NCI-H1417 treated with DMSO at 0.1 percent for 48 hours (cell line): ENCODE measurements at places on chromosomes 16 and 17.
A peak's percentile ranks its signal among the peaks of the same experiment; 100 is the strongest.

DNA sequence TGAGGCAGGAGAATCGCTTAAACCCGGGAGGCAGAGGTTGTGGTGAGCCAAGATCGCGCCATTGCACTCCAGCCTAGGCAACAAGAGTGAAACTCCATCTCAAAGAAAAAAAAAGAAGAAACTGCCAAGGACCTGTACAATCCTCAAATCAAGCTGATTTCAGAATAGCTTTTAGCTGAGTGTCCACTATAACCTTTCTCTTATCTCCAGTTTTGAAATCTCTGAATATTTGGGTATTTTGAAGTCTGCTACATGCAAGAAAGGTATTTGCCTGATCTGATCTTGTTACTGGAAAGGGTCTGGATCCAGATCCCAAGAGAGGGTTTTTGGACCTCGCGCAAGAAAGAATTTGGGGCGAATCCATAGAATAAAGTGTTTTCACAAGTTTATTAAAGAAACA lies 19.1 kb upstream of the ARL2BP start:
- DNase-seq = no peak

DNA sequence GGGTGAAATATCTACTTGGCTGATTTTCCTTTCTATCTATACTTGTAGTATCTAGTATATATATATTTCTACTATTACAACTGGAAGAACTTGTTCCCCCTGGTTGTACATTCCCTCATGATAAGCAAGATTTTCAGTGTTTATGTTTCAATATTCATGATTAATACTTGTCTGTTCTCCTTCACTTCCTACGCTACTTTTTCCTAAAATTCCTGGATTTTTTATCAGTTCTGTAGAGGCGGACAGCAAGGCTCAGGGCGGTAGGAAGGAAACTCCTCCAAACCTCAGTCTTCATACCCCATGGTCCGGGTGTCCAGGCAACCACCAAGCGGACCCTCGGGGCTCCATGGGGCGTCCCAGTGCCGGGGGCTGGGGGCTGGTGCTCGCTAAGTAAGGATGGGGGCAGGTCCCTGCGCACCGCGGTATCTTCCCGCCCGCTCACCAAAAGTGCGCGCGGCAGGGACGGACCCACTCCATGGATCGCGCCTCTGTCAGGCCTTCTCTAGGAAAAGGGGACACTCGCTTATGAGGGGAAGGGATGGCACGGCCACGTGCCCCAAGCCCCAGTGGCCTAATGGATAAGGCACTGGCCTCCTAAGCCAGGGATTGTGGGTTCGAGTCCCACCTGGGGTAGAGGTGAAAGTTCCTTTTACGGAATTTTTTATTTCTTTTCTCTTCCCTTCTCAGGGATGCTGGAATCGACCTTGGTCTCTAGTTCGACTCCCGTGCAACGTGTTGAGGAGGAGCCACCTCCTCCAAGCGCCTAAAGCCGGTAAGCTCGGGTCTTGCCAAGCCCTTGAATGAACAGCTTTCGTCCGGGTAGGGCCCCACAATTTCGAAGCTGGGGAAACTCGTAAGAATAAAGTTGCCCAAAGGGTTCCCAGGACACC lies 13.2 kb downstream of the ATP5PD start:
- DNase-seq = peak; percentile 76

- DNase-seq = no peak
These were observed 19.2 kb downstream of the RAI1 start for GRCh38 chr17:17700251-17700969.

- no peak for DNase-seq
These were observed 172.2 kb downstream of the ANKFN1 start for GRCh38 chr17:56325313-56326000.

GRCh38 chr17:69961501-69962145 lies 113.4 kb upstream of the KCNJ16 start:
- DNase-seq = no peak

DNA sequence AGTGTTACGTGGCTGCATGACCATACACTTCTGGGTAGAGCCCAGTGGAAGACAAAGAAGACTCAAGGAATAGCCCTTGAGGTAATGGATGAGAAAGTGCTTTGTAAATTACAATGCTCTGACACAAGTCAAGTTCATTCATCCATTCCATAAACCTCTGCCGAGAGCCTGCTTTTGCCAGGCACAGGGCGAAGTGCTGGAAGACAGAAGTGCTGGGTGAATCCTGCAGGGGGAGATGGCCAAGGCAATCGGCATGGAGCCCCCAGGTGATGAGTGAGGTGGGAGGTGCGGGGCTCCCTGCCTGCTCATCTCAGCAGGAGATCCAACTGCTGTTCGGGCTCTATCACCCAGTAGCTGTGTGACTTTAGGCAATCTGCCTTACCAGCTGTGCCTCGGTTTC lies 2.8 kb upstream of the SOCS3 start:
- no peak for DNase-seq

- DNase-seq = no peak
These were observed 83.6 kb downstream of the RGS9 start for GRCh38 chr17:65220732-65221131.

- no peak for DNase-seq
These were observed 59.6 kb downstream of the HAPSTR1 start for GRCh38 chr16:9151074-9151473.

DNA sequence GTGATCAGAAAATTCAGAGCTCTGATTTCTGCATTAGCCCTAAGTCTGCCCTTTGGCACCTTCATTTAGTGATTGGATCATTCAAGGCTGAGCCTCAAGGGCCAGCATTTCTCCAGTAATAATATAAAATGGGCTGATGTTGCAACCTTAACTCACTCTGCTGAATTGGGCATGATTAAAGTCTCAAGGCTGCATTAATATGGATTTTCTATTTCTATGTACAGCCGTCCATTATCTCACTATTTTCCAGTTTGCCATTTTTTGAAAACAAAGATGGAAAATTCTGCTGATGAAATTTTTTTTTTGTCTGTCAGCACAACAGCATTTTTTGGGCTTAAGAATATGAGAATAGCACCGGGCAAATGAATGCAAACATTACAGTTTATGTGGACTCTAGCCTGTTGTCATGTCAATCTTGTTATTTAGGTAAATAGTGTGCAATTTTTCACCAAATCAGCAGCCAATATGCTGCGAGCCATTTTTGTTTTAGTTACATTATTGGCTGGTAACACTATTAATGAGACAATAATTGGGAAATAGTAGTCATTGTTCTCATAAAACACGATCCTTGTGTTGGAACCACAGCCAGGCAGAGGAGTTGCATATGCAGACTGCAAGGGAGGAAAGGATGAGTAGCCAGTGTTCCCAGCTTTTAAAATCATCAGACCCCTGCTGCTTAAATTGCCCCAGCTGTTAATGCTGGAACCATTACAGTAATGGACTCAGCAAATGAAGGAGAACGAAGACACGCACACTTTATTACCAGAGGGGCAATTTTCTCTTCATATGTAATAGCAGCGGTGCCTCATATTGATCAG lies 10.5 kb downstream of the FTO start:
- DNase-seq = peak; percentile 83

- DNase-seq = no peak
These were observed 6.8 kb downstream of the TBX2 start for GRCh38 chr17:61406537-61406845.

DNA sequence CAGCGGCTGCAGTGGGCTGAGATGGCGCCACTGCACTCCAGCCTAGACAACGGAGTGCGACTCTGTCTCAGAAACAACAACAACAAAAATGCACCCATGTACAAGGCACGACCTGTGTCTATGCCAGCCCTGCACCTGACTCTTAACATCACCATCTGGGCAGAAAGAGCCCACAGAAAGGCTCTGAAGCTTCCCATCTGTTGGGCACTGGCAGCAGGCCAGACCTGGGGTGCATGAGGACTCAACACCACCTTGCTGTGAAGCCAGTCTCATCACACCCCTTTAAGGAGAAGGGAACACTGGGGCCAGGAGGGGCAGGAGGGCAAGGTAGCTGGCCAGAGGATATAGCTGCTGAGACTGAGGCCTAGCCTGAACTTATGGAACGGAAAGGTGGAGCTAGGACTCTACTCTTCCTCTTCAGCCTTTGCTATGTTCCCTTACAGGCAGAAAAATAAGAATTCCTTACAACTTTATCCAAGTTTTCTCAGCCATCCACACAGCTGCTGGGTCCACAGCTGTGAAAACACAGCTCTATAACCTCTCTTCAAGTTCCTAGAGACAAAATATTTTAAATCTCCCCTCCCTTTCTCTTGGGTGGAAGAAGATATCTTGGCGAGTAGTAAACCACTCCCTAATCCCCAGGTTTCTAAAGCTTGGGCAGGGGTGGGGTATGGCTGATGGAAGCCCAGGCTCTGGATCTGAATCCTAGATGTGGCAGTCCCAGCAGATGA lies 2.8 kb downstream of the ELOB start:
- no peak for DNase-seq

- DNase-seq = no peak
These were observed 24.2 kb downstream of the MYO18A start for GRCh38 chr17:29155966-29156338.

GRCh38 chr17:82565551-82565950 lies 46.0 kb downstream of the FOXK2 start:
- no peak for DNase-seq

DNA sequence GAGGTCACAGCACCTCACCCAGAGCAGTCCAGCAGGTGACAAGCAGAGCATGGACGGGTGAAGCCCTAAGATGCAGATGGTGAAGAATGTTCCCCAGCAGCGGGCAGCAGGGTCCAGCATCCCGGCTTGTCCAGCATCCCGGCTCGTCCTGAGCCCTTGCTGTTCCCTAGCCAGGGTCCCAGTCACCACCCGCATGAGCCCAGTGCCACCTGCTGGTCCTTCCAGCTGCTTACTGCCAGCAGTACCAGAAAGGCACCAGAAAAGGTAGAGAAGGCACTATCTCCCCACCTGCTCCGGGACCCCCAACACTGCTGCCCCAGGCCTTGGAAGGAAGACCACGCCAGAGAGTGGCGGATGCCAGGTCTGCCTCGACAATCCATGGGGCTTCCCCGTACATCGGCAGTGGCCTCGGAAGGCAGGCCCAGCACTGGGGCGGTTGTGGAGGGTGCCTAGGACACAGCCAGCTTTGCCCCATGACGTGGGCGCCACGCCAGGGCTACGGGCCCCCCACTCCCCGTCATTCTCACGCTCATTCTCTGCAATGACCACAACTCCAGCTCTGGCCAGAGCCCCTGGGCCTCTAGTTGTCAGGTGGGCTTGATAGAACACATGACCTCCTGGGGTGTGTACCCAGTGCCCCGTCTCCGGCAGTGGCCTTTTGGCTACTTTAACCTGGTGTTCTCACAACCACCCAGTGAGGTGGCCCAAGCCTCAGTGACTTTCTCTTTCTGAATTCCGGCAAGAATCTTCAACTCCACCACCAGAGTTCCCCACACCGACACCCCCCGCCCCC lies 1.4 kb downstream of the CENPX start:
- DNase-seq = no peak

GRCh38 chr17:65531256-65532100 lies 30.0 kb downstream of the AXIN2 start:
- DNase-seq = no peak

DNA sequence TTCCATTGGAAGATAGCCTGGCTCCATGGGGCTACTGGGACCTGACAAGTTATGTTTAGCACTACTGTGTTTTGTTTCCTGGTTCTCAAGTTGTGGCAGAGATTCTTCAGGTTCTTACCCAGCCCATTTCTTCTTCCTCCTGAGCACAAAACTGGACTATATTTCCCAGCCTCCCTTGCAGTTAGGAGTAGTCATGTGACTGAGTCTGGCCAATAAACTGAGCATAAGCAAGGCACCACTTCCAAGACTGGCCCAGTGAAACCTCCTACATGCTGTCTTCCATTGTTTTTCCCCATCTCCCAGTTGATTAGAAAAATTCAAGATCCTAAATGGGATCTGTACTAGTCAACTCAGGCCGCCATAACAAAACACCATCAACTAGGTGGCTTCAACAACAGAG lies 28.2 kb upstream of the RBBP6 start:
- DNase-seq = no peak

GRCh38 chr17:81400154-81400977 lies 5.1 kb downstream of the BAHCC1 start:
- DNase-seq = no peak

DNA sequence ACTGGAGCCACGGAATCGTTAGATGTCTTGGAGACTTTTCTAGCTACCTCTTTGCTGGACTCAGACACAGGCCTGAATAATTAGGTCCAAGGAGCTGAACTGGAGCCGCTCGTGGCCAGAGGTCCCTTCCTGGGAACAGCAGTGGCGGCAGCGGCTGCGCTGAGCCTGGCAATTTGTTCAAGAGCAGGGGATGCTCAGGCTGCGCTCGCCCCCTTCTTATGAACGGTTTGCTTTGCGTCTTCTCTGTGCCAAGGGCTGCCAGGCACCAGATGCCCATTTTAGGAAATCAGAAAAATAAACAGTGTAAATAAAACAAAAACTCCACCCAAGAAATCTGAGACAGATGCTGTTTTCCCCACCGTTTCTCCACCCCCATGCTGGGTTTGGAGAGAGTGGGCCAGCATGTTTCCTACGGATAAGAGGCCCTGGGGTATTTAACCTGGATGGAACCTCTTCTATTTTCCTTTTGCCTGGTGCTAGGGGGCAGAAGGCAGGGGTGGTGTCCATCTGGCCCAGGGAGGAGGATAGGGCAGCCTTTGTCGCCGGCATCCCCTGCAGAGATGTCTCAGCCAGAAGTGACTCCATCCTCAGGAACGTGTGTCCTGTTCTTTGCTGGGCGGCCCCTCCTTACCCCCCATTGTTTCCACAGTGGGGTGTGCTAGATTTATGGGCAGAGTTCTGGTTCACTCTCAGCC lies 163.4 kb downstream of the SEC14L1 start:
- DNase-seq = no peak

DNA sequence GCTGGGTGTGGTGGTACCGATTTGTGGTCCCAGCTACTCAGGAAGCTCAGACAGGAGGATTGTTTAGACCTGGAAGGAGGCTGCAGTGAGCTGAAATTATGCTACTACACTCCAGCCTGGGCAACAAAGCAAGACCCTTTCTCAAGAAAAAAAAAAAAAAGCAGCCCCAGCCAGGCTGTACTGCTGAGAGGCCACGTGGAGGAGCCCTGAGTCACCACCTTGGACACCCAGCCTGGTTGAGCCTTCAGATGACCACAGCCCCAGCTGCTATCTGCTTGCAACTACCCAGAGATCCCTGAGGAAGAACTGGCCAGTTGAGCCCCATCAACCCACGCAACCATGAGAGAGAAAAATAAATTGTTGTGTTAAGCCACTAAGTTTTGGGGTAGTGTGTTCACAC lies 23.6 kb upstream of the GPRC5C start:
- no peak for DNase-seq

DNA sequence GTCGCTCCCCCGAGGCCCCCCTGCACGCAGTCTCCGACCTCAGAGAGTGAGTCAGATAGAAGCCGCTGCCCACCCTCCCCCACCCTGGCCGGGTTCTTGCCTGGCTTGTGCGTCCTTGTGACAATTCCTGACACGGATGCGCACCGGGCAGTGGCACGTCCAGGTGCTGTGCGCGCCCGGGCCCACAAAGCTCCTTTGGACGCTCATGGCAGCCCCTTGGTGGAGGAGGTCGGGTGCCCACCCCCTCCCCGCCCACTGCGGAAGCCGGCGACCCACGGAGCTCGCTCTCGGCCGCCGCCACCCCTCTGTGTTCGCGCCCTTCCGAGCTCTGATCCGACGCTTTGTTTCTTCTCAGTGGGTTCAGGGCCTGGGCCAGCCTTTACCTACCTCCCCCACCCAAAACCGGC lies 662 bp upstream of the TUBB3 start:
- DNase-seq = no peak
